ENCODE measurements at places on chromosomes 7 and 10.

- DNase-seq, result no peak
Observed at GRCh38 chr7:25775999-25776743, 375.8 kb upstream of the NFE2L3 start.

GRCh38 chr7:40859965-40860543 lies 725.2 kb downstream of the SUGCT start:
- DNase-seq, result no peak

GRCh38 chr10:48779546-48780152 lies 95.0 kb downstream of the WDFY4 start:
- peak; percentile 67 for DNase-seq

DNA sequence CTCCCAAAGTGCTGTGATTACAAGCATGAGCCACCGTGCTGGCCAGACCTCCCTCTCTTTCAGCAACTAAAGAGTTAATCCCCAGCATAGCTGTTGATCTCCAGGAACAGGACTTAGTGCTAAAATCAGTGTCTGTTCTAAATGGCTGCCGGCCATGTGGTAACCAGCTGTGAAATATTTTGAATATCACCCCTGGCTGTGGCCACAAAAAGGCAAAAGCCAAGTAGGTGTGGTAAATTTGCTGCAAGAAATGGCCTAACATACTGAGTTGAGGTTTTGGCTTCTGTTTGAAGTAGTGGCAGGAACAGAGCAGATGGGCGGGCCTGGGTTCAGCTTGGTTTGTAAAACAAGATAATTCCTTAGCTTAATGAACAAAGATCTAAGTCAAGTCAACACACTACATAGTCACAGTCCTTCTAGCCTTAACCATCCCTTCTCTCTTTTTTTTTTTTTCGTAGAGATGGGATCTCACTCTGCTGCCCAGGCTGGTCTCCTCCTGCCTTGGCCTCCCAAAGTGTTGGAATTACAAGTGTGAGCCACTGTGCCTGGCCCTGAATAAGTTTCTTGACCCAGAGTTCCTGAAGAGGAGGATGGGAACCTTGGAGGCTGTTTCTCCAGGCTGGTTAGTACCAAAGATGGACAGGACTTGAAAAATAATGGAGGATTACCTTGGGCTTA lies 22.7 kb upstream of the AGFG2 start:
- DNase-seq, result no peak

DNA sequence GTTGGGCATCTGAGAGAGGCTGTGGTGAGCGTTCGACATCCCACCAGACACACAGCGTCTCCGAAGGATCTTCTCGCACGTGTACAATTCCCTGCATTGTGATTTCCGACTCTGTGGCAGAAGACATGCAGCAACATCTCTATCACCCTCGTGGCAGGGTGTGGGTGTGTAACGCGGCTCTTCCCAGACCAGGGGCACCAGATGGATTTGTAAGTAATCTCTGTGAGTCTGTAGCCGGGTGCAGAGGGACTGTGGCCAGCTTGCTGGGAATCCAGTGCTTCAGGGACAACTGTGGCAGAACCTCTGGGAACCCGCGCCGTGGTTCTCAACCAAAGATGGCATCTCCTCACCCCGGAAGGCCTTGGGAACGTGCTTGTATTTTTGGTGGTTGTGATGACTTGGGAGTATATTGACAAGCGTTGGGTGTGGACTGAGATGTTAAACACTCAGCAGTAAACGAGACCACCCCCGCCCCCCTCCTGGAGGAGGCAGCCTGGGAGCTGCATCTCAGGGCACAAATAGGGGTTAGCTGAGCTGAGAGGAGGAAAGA lies 21.2 kb downstream of the FOXL3 start:
- no peak for DNase-seq

- no peak for DNase-seq
Observed at GRCh38 chr10:104199567-104199966, 32.6 kb downstream of the CFAP43 start.

DNA sequence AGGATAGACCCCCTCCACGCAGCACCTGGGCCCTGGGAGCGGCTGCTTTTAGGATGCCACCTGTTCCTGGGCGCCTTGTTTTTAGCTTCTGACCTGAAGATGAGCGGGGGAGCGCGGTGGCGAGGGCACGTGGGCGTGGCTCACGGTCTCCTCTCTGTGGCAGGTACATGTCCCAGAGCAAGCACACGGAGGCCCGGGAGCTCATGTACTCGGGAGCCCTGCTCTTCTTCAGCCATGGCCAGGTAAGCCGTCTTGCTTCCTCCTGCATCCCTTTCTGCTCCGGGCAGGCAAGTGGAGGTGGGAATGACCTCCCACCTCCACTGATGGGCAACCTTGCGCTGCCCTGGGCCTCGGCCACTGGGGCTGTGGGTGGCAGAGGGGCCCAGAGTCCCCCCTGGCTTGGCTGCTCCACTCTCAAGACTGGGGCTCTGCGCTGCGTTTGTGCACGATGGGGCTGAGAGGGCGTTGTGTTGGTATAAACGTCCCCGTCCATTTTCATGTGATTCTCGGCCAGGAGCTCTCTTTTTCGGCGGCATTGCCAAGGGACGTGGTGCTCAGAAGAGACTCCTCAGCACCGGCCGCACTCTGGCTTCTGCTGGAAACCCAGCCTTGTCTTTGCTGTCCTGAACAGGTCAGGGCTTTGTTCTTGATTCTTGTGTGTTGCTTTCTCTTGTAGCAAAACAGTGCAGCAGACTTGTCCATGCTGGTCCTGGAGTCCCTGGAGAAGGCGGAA lies 9.7 kb downstream of the GET4 start:
- DNase-seq, result no peak

GRCh38 chr7:71409550-71410157 lies 277.7 kb downstream of the GALNT17 start:
- DNase-seq, result no peak

DNA sequence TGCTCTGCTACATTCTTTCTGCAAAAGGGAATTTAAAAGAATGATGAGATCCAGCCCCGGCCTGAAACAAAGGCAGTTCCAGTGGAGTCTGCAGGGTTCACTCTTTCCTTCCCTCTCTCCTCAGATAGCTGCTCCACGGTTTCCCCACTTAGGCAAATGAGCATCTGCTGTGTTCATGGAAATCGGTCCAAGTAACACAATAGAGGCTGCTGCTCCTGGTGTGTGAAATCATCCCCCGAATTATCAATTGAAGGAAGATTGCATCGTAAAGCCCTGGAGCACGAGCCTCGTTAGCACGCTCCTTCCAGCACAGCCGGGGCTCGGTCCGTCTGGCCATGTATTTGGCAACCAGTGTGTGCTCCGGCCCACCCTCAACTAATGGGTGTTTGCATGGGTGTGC lies 108.3 kb upstream of the DPP6 start:
- DNase-seq, result no peak

- no peak for DNase-seq
Observed at GRCh38 chr7:24769851-24770250, 12.6 kb upstream of the GSDME start.

DNA sequence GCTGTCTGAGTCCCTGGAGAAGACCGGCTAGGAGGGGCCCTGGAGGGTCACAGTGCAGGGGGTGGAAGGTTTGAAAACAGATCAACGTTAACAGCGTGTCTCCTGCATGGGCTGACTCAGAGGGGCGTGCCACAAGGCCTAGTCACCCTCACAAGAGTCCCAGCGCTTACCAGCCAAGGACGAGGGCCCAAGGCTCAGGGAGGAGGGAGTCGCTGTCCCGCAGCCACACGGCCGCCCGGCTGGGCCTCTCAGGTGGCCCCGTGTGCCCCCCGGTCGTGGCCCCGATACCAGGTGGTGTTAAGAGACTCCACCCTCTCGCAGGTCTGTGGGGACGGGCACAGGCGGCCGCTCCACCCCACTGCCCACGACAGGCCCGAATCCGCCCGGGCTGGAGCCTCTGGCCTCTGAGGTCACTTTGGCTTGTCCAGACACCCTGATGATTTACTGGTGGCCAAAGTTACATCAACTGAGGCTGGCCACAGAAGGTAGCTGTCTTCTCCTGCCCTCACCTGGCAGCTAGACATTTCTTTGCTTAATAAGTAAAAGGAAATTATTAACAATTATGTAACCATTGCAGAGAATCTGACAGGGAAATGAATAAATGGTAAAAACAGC lies 34.0 kb downstream of the FAM20C start:
- DNase-seq, result no peak

GRCh38 chr10:13700473-13701144 lies 113.8 kb downstream of the PRPF18 start:
- no peak for DNase-seq

GRCh38 chr10:35758076-35758475 lies 116.0 kb upstream of the FZD8 start:
- no peak for DNase-seq

- DNase-seq, result no peak
Observed at GRCh38 chr10:113126229-113127201, 176.5 kb downstream of the TCF7L2 start.

DNA sequence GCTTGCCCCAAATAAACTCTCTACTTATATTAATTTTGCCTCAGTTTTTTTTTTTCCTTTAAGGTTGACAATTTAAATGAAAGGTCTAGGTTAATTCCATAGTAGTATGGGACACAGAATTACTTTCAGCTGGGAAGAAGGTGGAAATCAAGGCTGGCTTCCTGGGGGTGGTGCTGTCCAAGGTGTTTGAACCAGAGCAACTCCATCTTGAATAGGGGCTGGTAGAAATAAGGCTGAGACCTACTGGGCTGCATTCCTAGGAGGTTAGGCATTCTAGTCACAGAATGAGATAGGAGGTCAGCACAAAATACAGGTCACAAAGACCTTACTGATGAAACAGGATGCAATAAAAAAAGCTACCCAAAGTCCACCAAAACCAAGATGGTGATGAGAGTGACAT lies 1190.8 kb upstream of the AUTS2 start:
- no peak for DNase-seq

DNA sequence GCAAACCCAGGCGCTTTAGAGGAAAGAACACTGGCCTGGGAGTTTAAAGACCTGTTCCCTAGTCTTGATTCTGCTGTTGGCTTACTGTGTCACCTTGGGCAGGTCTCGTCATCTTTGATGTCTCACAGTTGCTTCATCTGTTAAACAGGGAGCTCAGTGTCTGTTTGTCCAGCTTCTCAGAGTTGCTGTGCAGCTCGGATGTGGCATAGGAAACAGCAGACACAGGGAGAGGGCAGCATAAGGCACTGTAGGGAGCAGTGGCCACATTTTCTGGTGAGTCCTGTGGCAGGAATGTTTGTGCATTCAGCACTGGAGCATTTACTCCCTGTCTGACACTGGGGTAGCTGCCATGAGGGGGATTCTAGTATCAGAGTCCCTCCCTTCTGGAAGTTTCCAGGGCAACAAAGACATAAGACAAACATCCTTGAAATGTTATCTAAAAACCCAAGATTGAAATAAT lies 2.0 kb downstream of the REPIN1 start:
- no peak for DNase-seq

GRCh38 chr10:22764639-22765038 lies 50.3 kb upstream of the PIP4K2A start:
- no peak for DNase-seq

DNA sequence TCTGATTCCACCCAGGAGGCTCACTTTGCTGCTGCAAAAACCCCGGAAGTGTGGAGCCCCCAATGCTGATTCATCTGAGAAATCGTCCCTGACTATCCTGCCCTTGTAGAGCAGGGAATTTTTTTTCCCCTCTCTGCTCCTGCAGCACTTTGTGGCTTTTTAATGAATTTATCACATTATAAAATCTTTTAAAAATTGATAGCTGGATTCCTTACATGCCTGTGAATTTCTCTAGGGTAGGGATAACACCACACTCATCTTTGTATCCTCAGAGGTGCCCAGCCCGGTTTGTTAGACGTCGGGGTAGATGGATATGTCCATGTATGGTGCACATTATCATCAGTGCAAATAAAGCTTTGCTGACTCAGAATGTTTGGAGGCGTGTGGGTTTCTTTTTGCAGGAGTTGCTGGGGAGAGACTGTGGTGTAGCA lies 185.7 kb downstream of the STK31 start:
- DNase-seq, result no peak

GRCh38 chr7:50368366-50368765 lies 63.9 kb downstream of the IKZF1 start:
- DNase-seq, result no peak

DNA sequence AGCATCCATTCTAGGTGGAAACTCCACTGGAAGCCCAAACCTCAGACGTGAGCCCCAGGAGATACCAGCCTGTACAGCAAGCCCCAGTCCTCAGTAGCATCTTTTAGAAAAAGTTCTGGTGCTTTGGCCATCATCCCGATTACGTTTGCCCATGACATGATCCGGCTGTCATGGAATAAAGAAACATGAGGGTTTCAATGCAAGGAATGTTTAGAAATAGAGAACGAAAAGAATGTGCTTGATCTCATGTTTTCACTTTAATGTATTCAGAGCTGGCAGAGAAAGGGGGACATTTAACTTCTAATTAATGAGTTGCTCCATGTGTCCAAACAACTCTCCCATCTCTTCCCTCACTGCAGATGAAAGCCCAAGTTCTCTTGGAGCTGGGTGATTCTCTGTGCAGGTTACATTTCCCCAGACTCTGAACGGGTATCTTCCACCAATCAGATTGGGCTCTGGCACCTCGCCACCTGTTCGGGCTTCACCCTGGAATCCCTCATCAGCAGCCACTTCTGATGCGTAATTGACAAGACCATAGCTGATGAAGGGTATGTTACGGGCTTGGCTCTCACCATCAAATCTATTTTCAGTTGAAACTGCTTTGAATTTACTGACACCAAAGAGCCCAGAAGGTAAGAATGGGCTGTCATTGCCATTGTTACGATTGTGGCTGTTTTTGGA lies 165.3 kb downstream of the PLXNA4 start:
- no peak for DNase-seq

- DNase-seq, result no peak
Observed at GRCh38 chr10:58010073-58010702, 257.5 kb downstream of the IPMK start.

GRCh38 chr7:17144322-17144721 lies 154.1 kb upstream of the AHR start:
- DNase-seq, result no peak

DNA sequence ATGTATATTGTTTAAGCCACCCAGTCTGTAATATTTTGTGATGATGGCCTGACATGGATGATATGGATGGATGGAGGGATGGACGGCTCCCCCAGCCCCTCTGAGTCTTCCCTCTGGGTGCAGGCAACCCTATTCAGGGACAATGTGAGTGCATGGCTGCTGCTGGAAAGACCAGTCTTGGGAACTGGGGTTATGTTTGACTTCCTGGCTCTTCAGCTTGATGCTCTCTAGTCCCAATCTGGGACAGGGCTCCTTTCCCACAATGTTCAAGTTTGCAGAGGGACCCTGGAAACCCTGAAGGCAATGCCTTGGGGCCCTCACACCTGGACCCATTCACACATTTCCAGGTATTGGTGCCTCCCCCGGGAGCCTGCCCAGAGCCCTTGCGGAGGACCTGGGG lies 52.3 kb upstream of the RET start:
- DNase-seq, result no peak

GRCh38 chr10:96863922-96864543 lies 31.9 kb downstream of the LCOR start:
- no peak for DNase-seq

- DNase-seq, result no peak
Observed at GRCh38 chr10:130189608-130190054, 53.4 kb downstream of the GLRX3 start.

DNA sequence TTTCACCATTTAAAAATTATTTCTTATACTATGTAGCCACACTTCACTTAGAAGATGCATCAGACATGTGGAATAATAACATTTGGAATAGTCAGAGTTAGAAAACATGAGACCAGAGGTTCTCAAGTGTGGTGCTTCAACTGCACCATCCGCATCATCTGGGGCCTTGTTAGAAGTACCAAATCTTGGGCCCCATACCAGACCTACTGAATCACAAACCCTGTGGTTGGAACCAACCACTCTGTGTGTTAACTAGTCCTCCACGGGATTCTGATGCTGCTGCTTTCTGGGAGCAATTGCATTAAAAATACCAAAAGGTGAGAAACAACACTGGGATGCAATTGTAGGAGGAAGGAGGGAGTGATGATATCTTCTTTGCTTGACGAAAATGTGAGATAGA lies 125.2 kb downstream of the GNAT3 start:
- DNase-seq, result no peak

Data from vagina (tissue), 2 donors.